ENCODE measurements at places on chromosomes 5 and 9. TPM values are rescaled to one million over a fixed set of nuclear protein-coding genes. Genes with fewer than 3 reads are reported as not detected.
A peak's percentile ranks its signal among the peaks of the same experiment; 100 is the strongest.

Gene GRK6
- total RNA-seq: 40.2 TPM

Gene CENPK
- total RNA-seq: 39.0 TPM

Gene GAPT
- total RNA-seq: not detected

GRCh38 chr9:90105773-90106172 is 501.0 kb downstream of the GADD45G start:
- no peak for DNase-seq
- peaks cover 1% of the 10 kb centered on the region for H3K4me1 ChIP-seq
- H3K27me3 ChIP-seq: peaks cover 11% of the 10 kb centered on the region
- H3K36me3 ChIP-seq: no peaks in the 10 kb centered on the region
- H3K4me3 ChIP-seq: no peak overlapping the region

DNA sequence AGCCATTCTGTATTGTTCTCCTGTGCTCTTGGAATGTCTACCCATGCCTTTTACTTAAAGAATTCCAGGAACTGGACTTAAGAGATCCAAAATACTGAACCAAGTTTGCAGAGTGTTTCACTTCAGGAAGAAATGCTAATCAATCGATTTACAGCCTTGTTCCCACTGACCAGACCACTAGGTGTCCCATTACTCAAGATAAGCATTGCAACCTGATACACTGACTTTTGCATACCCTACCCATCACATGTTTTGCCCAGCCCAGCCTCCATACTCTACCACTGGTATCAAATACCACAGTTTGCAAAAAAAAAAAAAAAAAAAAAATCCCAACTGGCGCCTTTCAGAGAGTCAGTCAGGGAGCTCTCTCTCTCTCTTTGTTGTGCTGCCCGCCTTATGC is 550.8 kb downstream of the CDH9 start:
- DNase-seq: no peak
- H3K27ac ChIP-seq: peak overlapping the region; percentile 73
- peaks cover 7% of the 10 kb centered on the region for H3K4me1 ChIP-seq
- H3K4me3 ChIP-seq: no peak overlapping the region
- no peaks in the 10 kb centered on the region for H3K36me3 ChIP-seq
- H3K27me3 ChIP-seq: no peaks in the 10 kb centered on the region

GRCh38 chr9:7791394-7791793 is 8.2 kb downstream of the DMAC1 start:
- H3K27ac ChIP-seq: no peak overlapping the region
- no peak overlapping the region for H3K4me3 ChIP-seq
- H3K36me3 ChIP-seq: peaks cover 9% of the 10 kb centered on the region
- no peak for DNase-seq
- no peaks in the 10 kb centered on the region for H3K27me3 ChIP-seq
- H3K4me1 ChIP-seq: peaks cover 7% of the 10 kb centered on the region

DNA sequence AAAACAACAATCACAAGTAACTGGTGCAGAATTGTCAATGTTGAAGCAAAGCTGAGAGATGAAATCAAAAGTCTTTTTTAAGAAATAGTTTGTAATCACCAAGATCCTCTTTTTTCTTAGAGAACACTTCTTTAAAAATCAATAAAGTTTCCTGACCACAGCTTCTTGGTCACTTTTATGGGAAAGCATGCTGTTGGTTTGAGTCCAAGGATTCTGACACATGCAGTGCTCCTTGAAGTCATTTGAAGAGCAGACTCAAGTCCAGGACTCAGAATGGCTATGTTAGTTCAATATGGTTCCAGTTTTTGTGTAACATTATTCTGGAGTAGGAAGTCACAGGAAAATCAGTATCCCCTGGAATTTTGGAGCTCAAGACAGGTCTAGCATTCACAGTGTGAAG is 480.6 kb downstream of the NR2F1-AS1 start:
- no peak overlapping the region for H3K27ac ChIP-seq
- no peaks in the 10 kb centered on the region for H3K36me3 ChIP-seq
- peaks cover 8% of the 10 kb centered on the region for H3K27me3 ChIP-seq

DNA sequence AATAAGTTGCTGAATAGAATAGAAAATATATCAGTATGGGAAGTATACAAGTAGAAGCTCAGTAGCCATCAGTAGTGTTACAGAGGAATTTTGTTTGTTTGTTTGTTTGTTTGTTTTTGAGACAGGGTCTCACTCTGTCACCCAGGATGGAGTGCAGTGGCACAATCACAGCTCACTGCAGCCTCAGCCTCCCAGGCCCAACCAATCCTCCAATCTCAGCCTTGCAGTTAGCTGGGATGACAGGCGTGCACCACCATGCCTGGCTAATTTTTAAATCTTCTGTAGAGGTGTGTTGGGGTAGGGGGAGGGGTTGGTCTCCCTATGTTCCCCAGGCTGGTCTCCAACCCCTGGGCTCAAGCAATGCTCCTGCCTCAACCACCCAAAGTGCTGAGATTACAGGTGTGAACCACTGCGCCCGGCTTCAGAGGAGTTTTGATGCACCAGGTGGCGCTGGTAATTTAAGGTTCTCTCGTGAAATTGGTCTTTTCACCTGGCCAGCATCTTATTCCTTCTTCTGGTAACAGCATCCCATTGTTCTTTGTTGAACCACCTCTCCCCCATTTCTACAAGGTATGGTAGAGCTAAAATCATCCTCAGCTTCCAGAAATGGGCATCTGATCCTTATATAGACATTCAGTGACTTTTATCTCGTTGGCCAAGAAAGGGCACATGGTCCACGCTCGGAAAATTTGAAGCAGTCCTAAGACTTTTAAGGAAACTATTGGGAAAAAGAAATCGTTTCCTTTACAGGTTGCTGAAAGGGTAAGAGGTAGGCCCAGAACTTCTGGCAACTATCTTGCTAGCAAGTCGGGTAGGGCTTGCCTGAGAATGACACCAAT is 157.1 kb downstream of the ARRDC3 start:
- H3K27me3 ChIP-seq: no peaks in the 10 kb centered on the region
- H3K36me3 ChIP-seq: peaks cover 3% of the 10 kb centered on the region
- no peaks in the 10 kb centered on the region for H3K4me1 ChIP-seq

DNA sequence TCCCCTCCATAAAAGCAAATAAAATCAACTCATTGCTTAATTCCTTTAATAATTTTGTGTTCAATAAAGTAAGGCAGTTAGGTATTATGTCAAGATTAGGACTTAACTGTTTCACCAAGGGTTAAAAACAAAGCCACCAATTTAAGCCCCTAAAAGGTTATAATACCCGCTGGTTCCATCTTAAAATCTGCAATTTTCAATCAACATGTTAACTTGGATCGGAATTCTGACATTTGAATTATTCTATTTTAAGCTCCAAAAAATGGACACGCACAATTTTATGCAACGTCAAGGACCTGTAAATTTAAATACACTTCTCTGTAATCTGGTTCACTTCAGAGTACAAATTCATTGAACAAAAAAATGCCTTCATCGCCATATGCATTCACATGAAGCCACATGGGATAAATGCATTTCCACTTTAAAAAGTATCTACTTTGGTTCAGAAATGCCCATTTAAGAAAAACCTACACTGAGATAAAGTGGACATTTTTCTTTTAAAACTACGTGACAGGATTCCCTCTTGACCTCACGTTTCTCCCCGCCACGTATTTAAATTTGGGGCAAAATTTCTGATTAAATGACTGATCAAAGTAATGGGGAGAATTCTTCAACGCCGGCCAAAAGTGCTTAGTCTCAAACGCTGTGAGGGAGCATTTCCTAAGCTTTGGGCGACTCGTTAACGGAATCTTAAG is 721 bp downstream of the GIN1 start:
- DNase-seq: no peak
- peak overlapping the region; percentile 90 for H3K4me3 ChIP-seq
- peak overlapping the region; percentile 99 for H3K27ac ChIP-seq
- peaks cover 23% of the 10 kb centered on the region for H3K4me1 ChIP-seq
- H3K36me3 ChIP-seq: no peaks in the 10 kb centered on the region
- H3K27me3 ChIP-seq: no peaks in the 10 kb centered on the region

DNA sequence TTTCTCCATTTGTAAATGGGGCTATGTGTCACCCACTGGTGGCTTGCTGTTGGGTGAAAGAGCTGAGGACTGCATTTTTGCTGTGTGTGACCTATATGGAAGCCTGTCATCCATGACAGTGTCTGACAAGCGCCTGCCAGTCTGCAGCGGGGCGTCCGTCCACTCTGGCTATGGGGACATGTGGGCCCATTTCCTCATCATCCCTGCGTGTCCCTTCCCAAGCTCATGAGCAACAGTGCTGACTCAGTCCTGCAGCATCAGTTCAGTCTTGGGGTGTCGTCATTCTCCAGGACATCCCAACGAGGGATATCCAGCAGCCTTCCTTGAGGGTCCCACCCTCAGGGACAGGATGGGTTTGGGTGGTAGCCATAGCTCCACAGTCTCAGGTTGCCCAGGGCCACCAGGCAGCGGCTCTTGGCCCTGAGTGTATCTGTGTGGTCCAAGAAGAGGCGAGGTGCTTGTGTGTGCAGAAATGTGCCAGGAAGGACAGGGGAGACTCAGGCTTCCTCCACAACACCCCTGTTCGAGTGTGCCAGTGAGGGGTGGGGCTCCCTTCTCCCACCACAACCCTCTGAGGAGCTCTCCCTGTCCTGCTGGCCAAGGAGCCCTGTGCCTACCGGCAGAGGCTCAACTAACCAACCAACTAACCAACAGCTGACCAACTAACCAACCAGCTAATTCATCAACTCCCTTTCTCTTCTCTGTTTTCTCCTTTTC is 2.1 kb downstream of the FGD3 start:
- peaks cover 11% of the 10 kb centered on the region for H3K4me1 ChIP-seq
